Activated CD8-positive, alpha-beta memory T cell treated with anti-CD3 and anti-CD28 coated beads for 4 hours (primary cell): ENCODE measurements at places on chromosomes 11 and 22.

DNA sequence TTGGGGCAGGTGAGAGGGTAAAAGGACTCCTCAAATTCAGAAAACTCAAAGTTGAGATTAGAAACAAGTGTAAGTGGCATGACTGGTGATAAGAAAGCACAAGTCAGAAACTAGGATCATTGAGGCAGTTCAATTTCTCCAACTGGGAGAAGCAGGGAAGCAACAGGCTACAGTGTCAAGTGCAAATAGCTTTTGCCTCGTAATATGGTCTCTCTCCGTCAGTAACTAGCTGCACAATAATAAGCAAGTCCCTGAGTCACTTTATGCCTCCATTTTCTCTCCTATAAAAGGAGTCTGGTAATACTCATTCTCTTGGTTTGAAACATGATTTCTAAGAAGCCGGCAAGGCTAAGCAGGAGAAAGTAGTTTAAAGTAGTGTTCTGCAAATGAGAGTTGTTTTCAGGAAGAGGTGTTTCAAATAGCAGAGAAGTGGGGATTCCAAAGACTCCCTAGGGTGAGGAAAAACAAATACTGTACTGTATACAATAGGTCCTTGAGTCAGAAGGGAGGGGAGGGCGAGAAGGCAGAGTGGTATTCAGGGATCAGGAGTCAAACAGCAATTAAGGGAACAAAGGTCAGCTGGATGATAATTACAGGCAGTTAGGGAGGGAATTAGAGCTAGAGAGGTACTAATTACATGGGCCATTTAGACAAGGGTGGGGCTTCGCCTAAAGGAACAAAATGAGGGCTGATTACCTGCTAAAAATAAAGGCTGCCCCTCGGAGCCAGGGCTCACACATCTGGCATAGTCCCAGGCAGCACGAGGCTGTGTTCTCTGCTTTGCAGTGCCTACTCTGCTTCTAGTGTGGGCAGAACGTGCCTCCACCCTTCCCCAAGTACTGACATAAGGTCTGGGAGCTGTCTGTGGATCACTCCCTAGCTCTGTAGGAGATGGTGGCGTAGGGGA lies 96.0 kb upstream of the BDNF start:
- DNase-seq = no peak

- DNase-seq = no peak
These were observed 2.0 kb downstream of the PCSK7 start for GRCh38 chr11:117229931-117230285.

- no peak for DNase-seq
These were observed 268.4 kb downstream of the NELL1 start for GRCh38 chr11:20937826-20938225.

DNA sequence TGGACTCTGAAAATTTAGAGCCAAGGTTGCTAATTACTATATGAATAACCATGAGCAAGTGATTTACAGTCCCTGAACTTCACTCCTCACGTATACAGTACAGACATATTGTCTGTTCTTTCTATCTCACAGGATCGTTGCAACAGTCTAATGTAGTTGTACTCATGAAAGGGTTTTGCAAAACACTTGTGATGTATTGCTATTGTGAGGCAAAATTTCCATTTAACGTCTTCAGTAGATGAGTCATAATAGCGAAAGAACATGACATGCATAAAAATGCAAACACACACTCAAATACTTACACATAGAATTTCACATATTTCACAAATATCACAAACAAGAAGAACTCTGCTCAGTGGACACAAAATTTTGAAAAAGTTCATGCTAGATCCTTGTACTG lies 134.6 kb upstream of the TRPC6 start:
- no peak for DNase-seq

DNA sequence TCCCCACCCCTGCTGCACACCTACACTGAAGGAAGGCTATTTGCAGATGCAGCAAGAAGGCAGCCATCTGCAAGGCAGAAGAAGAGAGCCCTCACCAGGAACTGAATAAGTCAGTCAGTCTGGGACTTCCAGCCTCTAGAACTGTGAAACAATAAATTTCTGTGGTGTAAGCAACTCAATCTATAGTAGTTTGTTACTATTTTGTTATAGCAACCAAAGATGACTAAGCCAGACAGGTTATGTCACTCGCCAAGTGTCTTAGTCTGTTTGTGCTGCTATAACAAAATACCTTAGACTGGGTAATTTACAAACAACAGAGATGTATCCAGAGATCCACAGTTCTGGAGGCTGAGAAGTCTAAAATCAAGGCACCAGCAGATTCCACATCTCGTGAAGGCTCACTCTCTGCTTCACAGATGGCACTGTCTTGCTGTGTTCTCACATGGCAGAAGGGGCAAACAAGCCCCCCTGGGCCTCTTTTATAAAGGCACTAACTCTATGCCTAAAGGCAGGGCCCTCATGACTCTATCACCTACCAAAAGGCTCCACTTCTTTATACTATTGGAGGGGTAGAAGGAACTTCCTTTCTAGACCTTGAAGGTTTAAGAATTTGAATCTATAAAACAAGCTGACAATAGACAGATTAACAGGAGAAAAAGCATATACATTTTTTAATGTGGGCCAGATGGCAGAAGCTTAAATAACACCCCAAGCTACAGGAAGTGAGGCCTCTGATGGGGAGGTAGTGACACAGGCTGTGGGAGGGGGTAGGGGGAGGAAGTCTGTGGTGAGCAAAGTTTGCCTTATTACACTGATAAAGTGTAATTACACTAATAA lies 12.3 kb downstream of the APOL6 start:
- peak; percentile 61 for DNase-seq

DNA sequence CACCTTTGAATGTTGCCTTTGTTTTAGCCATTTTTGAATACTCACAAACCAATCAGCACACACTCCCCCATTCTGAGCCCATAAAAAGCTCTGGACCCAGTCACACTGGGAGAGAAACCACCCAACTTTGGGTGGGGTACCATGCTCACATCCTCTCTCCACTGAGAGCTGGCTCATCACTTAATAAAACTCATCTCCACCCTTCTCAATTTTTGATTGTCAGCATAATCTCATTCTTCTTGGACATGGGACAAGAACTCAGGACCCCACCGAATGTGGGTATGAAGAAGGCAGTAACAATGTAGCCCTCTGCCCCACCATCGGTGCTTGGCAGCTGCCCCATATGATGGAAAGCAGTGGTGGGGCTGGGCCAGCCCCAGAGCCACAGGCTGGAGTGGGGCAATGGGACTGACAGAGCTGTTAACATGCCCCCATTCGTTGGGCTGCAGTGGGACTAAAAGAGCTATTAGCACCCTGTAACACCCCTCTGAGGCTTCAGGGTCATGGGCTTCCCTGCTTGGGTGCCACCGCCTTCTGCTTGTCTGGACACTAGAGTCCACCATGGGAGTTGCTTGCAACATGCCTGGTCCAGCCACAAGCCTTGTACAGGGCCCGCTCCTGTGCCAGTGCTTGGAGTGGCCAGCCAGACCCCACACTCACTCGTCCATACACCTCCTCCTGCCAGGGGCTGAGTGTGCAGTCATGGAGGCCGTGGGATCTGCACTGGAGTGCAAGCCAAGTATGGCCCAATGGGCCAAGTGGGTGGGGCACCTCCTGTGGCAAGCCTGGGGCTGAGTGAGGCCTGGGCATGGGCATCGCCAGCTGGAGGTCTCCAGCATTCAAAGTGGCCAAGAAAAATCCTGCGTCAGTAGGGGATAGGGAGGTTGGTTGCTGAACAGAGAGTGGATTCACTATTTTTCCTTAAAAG lies 471.1 kb downstream of the TBC1D22A start:
- DNase-seq = no peak

GRCh38 chr11:80163441-80163840 lies 722.6 kb upstream of the TENM4 start:
- DNase-seq = no peak

DNA sequence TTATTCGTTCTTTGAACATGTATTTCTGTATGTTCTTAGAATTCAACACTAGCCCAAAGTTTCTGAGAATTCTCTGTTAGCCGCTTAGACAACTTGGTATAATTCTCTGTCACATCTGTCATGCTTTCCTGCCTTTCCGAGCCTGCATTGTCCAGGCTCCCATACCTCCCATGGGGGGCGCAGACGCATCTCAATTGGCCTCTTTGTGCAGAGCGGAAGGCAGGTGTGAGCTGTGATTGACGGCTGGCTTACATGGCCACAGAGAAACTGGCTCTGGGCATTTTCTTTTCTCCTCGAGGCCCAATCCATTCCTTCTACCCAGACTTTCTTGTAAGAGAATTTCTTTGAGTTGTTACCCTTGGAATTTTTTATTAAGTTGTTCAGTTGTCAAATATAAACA lies 132.7 kb upstream of the SESN3 start:
- no peak for DNase-seq

DNA sequence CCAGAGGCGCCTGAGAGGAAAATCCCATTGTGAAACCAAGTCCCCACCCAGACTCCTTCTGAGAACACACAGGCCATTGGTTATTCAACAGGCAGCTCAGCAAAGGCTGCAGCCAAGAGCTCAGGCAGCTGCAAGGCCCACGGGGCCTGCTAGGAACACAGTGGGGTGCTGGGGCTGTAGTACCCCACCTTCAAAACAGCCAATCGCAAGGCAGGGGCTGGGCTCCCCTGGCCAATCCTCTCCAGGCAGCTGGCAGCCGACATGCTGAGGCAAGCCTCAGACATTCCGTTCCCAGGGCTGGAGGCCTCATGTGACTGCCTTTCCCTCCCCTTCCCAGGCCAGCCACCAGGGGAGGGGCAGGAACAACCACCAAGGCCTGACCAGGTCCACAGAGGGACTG lies 6.6 kb downstream of the PRODH start:
- no peak for DNase-seq

- DNase-seq = no peak
These were observed 11.9 kb downstream of the TTLL12 start for GRCh38 chr22:43174941-43175531.

DNA sequence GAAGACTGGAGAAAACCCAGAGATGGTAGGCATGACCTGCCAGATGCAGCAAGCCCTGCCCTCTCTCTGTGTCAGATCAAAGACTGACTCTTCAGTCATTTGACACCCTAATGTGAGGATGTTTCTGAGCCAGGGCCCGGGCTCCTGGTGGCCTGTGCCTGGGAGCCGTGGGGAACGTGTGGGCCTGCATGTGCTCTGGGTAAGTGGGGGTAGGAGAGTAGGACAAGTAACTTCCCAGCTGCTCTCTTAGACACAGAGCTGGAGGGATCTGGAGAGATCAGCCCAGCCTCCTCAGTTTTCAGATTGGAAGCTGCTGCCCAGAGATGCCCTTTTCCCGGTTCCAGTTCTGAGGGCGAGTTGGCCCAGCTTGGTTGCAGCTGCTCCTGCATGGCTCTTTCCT lies 110.8 kb downstream of the TEAD1 start:
- DNase-seq = no peak

- DNase-seq = no peak
These were observed 1110.4 kb upstream of the CCDC90B start for GRCh38 chr11:84396521-84396920.

DNA sequence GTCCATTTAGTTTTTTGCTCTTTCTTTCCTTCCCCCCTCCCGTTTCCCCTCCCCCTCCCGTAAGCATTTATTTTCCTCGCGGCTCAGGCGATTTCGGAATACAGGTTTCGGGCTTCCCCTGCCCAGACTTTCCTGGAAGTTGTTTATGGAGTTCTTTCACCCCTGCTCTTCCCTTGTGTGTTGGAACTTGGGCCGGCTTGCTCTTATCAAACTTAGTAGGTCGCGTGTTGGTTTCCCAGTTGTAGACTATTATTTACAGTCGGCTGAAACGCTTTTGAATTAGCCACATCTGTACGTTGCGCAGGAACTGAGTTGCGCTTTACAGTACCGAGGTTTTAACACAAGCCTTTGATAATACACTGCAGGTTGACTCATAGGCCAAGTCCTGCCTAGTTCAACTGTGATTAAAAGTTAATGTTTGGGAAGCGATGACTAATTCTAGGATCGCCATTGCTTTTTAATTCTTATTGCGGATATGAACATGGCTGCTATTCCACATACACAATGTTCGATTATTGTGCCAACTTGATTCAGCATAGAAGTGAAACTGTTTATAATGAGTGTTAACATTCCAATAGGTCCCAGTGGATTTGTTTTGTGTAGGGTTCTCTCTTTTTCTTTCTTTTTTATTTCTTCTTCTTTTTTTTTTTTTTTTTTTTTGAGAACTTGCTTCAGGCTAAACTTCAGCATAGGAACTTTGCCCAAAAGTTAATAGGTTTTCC lies 1.7 kb downstream of the YAP1 start:
- DNase-seq = no peak

DNA sequence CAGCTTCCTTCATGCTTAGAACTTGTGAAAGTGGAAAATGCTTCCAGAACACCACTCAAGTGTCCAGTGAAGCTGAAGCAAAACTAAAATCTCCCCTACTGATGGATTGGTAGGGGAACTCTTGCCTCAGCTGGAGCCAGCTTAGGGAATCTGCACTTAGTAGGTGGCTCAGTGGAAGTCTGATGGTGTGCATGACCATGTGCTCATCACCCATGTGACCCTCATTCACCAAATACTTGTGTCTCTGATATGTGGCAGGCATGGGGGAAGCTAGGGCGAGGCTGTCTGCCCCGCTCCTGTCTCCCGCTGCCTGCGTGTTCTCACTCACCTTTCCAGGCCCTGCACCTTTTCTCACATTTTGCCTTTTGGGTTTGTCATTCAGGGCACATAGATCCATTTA lies 7.2 kb downstream of the TEAD1 start:
- DNase-seq = no peak

DNA sequence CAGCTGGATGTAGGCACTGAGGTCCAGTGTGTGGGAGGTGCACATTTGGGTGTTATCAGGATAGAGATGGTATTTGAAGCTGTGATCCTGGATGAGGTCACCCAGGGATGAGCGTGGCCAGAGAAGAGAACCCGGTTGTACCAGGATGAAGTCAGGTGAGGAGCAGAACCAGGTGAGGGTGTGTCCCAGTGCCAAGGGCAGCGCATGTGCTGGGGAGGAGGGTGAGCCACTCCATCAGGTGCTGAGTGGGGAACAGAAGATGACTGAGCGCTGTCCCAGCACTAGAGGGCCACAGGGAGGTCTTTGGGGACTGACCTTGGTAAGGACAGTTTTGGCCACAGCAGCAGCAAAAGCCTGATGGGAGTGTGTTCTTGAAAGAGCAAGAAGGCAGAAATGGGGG lies 2.7 kb downstream of the ARL2 start:
- DNase-seq = no peak

DNA sequence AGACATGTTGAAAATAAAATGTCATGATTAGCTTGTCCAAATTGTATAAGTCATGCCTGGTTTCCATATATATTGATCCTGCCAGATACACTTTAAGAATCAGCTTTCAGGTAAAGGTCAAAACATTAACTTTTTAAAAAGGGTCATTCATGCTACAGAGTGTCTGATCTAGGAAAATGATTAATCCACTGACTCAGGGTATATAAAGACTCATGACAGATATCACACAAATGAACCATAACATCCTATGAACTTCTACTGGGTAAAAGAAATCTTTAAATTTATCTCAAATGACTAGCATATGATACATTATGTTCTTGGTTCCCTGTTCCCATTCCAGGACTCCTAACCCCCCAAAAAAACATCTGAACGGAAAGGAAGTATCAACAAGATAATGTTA lies 11.7 kb downstream of the MRTFA start:
- no peak for DNase-seq

GRCh38 chr22:50247748-50248147 lies 2.9 kb upstream of the TUBGCP6 start:
- DNase-seq = no peak
